ENCODE measurements at places on chromosomes 2 and 18.

- no peak for DNase-seq
Observed at GRCh38 chr2:102550151-102550550, 69.2 kb upstream of the SLC9A2 start.

- DNase-seq = no peak
Observed at GRCh38 chr18:57025540-57025939, 121.3 kb upstream of the BOD1L2 start.

DNA sequence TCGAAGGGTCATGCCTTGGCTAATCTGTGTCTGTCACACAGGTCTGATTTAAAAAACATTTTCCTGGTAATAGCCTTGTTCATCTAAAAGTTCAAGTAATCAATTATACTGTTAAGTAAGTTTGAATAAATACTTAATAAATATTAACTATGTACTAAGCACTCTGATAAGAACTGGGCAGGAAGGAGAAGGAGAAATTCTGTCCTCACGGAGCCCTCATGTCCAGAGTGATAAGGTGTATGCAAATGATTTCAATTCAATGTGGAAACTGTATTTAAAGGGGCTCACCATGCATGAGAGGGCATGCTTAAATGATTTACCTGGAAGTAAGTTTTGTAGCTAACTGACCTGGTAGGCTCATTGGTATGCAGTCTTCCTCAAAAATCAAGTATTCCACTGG lies 94.0 kb upstream of the LYPD6 start:
- DNase-seq = no peak

DNA sequence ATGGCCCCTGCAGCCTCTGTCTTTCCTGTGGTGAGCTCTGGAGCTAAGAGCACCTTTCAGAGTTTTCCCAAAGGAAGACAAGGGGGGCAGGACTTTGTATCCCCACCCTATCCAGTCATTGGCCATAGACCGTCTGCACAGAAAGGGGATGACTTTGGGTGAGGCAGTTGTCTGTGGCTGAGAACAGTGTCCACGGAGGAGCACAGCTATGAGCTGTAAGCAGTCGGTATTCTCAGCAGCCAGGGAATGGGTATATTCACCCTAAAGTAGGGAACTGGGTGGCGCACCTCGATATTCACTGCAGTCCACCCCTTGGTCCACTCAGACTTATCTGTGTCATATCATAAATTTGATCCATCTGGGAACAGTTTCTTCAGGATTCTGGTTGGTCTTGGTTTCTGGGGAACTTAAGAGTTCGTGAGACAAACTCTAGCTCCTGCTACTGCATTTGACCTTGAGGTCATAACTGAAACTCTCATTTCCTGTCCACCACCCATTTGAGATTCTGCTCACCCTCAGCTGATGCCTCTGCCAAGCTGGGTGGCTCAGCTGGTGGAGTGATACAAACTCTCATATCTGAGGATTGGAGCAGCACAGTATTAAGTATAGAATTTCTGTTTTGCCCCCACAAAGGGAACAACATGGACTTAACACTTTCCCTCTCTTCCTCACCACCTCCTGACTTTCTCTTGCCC lies 45.2 kb upstream of the SCG2 start:
- DNase-seq = no peak

- no peak for DNase-seq
Observed at GRCh38 chr2:69084492-69084891, 71.5 kb downstream of the ANTXR1 start.

DNA sequence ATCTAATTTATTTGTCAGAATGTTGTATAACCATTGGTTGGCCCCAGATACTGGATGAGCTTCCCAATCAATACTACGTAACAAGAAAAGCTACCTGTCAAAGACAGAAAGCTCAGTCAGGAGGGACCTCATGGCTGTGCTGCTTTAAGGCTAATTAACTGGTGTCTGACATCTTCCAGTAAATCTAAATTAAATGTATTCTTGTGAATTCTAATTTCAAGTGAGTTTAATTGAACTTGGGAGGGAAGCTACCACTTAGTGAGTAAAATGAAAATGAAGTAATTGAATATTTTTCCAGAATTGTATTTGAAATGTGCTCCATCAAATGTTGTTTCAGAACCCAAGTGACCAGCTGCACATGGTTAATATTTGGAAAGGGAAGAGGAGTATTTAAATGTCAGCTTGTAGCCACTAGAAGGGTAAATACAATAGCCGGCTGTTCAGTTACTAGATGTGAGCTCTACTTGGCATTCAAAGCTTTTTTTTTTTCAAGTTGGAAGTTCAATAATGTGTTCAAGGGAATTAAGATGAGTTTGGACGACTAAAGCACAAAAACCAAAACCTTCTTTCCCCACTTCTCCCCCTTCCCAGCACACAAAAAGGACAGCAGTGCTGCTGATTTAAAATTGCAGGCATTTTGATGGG lies 62.0 kb downstream of the GPR39 start:
- no peak for DNase-seq

DNA sequence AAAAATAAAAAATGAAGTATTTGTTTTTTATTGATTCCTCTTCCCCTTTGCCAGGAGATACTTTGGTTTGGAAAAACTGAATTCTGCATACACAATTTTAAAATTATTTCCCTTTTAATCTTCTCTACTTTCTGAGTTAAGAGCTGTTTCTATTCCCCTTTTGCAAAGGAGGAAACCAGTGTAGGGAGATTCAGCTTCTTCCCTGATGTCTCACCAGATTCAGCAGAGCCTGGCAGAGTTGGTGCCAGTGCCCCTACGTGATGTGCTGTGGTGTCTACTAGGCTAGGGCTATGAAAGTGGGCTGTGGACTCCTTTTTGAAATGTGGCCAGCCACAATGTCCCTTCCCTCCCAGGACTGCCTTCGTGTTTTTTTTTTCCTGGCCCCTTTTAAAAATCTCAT lies 2.4 kb downstream of the RPE start:
- DNase-seq = no peak

DNA sequence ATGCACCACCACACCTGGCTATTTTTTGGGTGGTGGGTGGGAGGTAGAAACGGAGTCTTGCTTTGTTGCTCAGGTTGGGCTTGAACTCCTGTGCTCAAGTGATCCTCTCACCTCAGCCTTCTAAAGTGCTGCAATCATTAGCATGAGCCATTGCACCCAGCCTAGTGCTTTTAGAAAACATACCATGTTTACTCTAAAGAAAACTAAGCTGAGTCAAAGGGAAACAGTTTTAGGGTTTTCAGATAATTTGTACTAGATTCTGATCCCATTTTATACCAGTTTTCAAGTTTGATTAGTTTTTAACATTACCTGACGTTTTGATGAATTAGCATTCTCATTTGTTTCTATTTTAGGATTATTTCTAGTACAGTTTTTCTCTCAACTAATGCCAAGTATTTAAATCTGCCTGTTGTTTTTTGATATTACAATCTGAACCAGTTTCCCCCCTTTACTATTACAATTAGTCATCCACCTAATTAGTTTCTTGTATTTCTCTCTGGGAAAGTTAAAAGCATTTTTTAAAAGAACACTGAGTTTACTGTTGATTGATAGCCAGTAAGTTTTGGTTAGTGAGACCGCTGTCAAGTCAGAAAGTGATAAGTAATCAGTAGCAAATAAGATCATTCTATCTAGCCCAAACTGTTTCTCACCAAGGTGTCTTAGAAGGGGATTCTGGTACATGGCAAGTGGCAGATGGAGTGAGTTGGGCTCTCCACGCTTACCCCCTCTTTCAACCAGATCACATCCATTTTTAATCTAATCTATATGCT lies 24.2 kb upstream of the TBR1 start:
- DNase-seq = no peak

DNA sequence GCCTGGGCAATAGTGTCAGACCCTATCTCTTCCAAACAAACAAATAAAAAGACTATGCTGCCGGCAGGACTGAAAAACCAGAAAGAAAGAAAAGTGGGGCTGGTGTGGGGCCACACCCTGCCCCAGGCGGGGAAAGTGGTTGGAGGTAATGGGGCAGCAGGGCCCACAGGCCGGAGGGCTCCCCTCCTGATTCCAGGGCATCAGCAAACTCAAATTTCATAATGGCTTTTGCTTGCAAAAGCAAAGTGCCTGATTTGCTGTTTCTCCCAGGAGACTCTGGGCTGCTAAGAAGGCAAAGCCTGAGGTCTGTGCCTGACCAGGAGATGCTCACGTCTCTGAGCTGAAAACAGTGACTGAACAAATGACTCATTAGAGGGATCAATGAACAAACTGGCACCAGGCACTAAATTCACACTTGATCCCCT lies 121.9 kb downstream of the HDAC4 start:
- DNase-seq = no peak

GRCh38 chr2:169623235-169623634 lies 39.1 kb downstream of the PPIG start:
- DNase-seq = no peak

GRCh38 chr2:25377822-25378421 lies 36.2 kb upstream of the DNMT3A start:
- no peak for DNase-seq

GRCh38 chr2:120762341-120763061 lies 26.8 kb downstream of the GLI2 start:
- peak; percentile 28 for DNase-seq

GRCh38 chr2:70671092-70671675 lies 96.8 kb downstream of the ADD2 start:
- no peak for DNase-seq

All from ovary (tissue), 10 donors.